ENCODE measurements at places on chromosomes 16 and 17.
A peak's percentile ranks its signal among the peaks of the same experiment; 100 is the strongest.

DNA sequence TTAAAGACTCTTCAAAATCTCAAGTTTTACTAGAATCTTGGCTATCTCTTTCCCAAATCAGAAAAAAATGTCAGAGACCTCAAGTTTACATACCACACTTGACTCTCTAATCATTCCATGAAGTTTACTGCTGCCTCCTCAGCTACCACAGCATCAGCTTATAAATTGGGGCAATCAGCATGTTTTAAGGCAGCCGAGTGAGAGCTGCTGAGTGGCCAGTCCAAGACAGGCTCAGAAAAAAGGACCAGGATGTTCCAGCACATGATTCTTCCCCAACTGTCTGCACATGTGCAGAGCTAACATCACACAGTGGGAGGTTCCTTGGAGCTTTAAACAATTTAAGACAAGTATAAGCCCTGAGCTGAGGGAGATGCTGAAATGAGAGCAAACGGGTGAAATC lies 140.6 kb upstream of the NUDT7 start:
- no peak for DNase-seq

DNA sequence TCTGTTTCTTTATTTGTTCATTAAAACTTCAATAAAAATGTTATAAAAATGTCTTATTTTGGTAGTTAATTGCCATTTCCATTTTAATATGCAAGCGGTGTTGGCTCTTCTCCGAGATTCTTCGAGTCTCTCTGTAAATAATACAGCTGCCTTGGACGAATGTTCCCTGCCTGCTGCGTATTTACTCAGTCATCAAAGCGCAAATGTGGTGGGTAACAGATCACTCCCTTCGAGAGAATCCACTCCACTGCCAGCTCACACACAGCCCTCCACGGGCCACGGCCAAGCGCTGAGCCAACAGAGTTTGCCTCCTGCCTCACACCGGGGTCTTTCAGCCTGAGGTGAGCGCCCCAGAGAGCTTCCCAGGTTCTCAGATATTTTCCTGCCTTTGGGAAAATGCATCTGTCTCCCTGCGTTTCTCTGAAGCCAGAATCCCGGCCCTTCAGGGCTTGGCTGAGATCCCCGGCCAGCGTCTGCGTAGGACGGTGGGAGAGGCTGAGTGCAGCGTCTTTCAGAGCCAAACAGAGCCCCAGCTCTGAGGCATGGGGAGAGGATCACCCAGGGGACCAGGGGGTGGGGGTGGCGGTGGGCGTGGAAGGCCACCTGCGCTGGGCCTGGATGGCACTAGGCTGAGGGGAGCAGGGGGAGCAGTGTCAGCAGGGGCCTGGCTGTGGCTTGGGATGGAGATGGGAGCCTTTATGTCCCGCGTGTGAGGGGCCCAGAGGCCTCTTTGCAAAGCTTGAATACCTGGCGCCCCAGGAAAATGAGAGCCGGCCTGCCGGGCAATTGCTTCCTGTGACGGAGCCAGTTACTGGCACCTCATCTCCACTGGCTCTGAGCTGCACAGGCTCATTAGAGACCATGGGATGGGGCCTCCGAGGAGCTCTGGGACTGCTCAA lies 248.7 kb downstream of the RBFOX3 start:
- no peak for DNase-seq

DNA sequence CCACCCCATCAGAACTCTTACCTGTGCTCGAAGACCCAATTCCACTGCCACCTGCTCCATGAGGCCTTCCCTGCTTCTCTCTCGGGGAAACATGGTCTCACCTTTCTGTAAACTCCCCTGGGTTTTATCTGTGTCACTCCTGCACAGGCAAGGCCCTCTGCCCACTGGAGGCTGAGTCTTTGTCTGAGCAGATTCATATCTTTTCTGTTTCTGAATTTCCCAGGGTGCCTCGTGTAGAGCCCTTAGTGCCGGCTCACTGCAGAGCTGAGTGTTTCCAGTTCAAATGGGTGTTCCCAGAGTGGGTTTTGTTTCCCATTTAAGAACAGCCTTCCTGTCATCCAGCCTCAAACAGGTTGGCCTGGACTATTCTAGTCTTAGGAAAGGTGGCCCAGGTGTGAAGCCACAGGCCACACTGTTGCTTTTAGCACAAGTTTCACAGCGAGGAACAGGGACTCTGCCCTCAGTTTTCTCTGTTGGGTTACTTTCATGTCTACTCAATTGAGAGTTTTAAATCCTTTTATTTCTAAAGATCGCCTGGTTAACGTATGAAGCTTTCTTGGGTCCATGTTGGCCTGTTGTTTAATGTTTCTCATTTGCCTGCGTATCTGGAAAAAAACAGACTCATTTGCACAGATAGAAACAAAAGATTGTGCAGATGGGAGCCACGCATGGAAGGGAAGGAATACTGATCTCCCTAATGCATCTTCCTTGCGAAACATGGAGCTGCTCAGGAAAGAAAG lies 228.7 kb downstream of the MSI2 start:
- no peak for DNase-seq

- peak; percentile 15 for DNase-seq
These were observed 1.1 kb downstream of the SPECC1 start for GRCh38 chr17:20010099-20010863.

GRCh38 chr17:43562679-43563599 lies 16.8 kb upstream of the ETV4 start:
- no peak for DNase-seq

DNA sequence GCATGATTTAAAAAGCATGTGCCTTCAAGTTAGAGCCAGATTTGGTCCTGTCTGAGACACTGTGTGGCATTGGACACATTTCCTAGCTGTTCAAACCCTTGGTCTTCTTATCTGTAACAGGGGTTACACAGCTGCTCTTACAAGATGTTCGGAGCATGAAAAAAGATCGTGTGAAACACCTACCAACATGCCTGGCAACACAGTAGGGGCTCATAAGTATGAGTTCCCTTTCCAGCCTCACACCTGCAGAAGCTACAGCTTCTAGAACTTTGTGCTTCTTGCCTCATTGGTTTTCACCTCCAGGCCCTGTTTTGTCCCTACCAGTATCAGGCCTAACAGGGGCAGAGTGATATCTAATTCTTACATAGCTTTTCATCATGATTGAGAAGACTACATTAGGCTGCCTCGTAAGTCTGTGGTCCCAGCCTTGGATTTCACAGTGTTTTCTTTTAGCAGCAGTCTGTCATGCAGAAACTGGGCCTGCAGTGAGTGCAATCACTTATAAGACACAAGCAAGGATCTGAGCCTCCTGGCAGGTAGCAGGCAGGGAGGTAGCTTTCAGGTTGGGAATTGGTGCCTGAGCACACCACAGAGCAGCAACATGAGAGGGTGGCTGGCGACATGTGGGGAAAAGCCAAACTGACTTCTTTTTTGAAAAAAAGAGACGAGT lies 78.8 kb downstream of the CCDC182 start:
- DNase-seq, result no peak

- DNase-seq, result no peak
These were observed 21.2 kb upstream of the LYRM9 start for GRCh38 chr17:27914382-27914781.

DNA sequence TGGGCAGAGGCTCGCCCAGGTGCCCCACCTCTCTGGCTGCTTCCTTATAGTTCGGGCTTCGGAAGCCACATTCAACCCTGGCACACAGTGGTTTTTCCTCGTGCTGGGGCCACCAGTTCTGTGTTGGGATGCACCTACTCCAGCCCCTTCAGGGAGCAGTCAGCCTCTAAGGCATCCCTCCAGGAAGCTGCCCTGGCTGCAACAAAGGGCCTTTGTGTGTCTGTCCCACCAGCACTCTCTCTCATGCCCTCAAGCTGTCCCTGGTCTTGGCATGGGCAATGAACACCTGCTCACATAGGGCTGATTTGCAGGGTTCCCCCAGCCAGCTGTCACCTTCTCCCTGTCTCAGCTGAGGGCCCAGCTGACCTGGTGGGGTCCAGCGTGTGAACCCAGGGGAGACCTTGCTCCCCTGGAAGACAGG lies 754 bp upstream of the NOXO1 start:
- DNase-seq, result no peak

GRCh38 chr16:74460542-74460941 lies 39.3 kb upstream of the CLEC18B start:
- DNase-seq, result no peak

DNA sequence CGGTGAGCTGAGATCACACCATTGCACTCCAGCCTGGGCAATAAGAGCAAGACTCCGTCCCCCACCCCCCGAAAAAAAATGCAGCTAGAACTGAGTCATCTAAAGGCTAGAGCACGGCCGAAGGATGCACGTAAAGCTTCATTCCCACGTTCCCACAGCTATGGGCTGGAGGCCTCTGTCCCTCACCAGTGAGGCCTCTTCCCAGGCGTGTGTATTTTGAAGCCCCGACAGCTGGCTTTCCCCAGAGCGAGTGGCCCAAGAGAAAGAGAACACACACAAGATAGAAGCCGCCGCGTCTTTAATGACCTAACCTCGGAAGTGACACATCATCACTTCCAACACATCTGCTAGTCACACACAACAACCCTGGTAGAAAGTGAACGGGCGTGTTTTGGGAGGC lies 6.6 kb upstream of the KCTD5 start:
- no peak for DNase-seq

DNA sequence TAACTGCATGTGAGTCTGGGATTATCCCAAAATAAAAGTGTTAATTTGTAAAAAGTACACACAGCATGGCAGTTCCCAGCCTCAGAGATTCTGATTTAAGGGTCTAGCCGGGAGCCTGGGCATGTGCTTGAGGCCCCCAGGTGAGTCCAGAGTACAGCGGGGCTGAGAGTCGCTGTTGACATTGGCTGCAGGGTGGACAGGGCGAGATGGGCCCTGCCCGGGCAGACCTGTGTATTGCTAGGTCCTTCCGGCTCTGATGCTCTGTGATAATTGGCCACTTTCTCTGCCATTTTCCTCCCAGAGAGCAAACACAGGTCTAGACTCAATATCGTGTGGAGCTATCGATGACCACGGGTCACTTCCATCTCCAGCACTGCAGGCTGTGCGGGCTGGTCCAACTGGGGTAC lies 73.6 kb downstream of the ABCC6 start:
- DNase-seq, result no peak

GRCh38 chr16:2914233-2914632 lies 2.5 kb downstream of the FLYWCH1 start:
- DNase-seq, result no peak

GRCh38 chr16:78277321-78278055 lies 178.0 kb downstream of the WWOX start:
- no peak for DNase-seq

GRCh38 chr16:14015033-14015432 lies 56.1 kb upstream of the MRTFB start:
- no peak for DNase-seq

DNA sequence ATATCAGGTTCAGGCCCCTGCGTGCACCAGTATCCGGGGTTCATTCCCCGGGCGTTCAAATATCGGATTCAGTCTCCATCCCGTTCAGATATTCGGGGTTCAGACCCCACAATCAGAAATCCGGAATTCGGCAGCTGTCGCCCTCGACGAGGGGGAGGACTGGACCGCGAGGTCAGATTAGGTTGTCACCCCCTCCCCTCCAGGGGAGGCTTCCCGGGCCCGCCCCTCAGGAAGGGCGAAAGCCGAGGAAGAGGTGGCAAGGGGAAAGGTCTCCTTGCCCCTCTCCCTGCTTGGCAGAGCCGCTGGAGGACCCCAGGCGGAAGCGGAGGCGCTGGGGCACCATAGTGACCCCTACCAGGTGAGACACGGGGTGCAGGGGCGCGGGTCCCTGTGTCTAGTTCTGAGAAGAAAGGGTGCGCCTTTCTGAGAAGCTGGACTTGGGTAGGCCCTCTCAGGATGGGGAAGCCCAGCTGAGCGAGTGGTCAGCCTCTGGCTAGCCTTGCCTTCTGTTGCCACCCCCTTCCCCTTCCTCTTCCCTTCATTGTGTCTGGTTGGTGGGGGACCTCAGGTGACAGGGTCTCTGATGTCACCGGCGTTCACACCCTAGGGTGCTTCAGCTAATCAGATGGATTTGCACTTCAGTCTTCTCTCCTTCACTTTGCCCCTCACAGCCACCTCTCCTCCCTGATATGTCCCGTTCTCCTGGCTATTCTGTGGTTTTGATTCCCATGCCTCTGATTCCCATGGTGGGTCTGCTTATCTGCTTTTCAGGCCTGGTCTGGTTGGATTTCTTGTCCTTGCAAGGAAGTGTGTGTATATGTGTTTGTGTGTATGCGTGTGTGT lies 844 bp downstream of the TAOK2 start:
- peak; percentile 46 for DNase-seq

GRCh38 chr16:50282955-50283631 lies 16.7 kb downstream of the ADCY7 start:
- DNase-seq, result no peak

DNA sequence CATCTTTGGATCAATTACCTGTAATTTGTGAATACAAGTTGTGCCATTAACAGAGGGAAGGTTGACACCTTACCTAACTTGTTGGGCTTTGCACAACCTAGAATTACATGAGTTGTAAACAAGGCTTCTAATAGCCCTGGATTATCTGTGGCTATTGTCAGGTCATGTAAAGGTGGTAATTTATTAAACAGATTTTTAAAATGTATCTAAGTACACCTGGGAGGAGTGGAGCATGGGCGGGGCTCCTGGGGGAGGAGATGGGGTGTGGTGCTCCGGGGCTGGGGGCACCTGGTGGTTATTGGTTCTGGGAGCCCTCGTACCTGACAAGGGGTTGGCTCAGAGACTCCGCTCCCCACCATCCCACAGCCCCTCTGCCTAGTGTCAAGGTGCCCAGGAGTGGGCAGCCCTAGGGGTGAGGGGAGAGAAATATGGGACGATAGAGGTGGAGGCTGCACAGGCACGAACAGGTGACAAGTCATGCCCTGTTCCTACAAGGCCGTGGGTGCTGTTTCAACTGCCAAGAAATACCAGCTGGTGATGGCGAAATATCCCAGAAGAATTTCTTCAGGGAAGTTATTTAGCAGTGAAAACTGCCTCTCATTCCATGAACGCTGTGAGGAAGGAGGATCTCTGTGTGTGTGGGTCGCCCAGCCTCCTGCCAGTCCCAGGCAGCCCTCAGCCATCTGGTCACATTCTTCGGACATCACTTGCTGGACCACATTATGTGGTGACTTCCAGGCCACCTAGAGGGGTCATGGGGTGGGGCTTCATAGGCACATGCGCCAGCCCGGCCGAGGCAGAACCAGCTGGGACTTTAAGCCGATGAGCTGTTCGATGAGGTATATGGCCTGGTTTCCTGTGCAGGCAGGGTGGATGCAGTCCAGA lies 55.5 kb upstream of the IRX3 start:
- DNase-seq, result no peak

- DNase-seq, result no peak
These were observed 389.9 kb downstream of the UTP18 start for GRCh38 chr17:51650202-51650601.

DNA sequence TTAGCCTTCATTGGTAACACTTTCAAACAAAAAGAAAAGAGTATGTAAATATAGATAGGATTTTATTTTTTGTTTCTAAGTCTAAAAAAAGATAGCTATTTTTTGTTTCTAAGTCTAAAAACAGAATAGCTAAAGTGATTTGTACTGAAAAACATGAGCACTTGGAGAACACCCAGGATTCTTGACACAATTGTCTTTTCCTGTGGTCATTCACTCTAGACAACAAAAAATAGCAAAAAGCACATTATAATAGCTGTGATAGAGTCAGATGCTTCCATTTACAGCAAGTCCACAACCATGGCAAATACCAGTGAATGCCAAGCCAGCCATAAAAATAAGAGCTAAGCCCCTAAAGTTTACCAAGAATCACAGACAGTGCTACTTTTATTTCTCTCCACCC lies 36.7 kb downstream of the SKAP1 start:
- DNase-seq, result no peak

GRCh38 chr16:64627288-64627687 lies 494.6 kb downstream of the CDH11 start:
- DNase-seq, result no peak

Measured in activated naive CD4-positive, alpha-beta T cell treated with anti-CD3 and anti-CD28 coated beads for 36 hours (primary cell).